Omental fat pad (tissue), 4 donors: ENCODE measurements at places on chromosomes 5 and 9. TPM values are rescaled to one million over a fixed set of nuclear protein-coding genes. Genes with fewer than 3 reads are reported as not detected.

Gene INSL6
- not detected for total RNA-seq

Gene ATOSB
- 19.5 TPM for total RNA-seq

Gene PCDHB3
- total RNA-seq, result 1.8 TPM

Gene OMD
- 122 TPM for total RNA-seq

Gene IFNA13
- not detected for total RNA-seq

Gene LHX3
- total RNA-seq, result not detected

Gene GHR
- total RNA-seq, result 83.2 TPM

Gene FOXD4L3
- total RNA-seq, result not detected

Gene HCN1
- not detected for total RNA-seq

Gene DMAC1
- 8.5 TPM for total RNA-seq

DNA sequence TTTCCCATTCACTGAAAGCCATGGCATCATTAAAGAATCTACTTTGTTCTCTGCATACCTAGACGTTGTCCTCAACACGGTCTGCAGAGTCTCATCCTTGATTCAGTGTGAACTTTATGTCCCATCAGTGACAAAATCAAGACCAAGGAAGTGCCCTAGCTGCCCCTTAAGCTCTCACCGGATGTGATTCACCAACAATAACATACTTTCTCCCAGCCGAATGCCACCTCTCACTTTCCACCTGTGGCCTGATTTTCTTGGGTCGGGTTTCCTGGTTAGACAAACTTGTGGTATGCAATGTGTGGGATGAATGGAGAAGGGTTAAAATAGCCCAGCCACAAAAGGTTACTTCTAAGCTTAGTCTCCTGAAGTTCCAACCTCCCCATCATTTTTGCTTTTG lies 145.3 kb upstream of the PAPPA start:
- no peak for DNase-seq

GRCh38 chr5:155082401-155082800 lies 68.8 kb downstream of the KIF4B start:
- DNase-seq, result no peak

GRCh38 chr5:123879071-123879470 lies 367.1 kb downstream of the CSNK1G3 start:
- no peak for DNase-seq

- no peak for DNase-seq
Observed at GRCh38 chr5:45414620-45415573, 281.3 kb downstream of the HCN1 start.

DNA sequence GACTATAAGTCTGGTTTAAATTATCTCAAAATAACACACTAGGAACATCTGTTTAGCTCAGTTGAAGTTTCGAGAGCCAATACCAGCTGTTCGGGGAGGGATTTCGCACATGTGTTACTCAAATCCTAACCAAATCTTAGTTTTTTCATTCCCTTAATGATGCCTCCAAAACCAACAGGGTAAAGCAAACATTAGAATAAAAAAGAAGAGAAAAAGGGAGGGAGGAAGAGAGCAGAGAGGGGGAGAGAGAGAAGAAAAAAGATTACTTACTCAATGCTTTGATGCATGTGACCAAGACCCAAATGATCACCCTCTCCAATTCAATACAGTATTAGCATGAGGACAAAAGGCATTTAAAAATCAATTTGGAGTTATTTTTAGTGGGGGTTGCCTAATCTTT lies 86.0 kb upstream of the NR5A1 start:
- no peak for DNase-seq

GRCh38 chr9:89810431-89810830 lies 205.6 kb downstream of the GADD45G start:
- DNase-seq, result no peak

GRCh38 chr5:112608975-112609374 lies 128.7 kb upstream of the APC start:
- DNase-seq, result no peak

DNA sequence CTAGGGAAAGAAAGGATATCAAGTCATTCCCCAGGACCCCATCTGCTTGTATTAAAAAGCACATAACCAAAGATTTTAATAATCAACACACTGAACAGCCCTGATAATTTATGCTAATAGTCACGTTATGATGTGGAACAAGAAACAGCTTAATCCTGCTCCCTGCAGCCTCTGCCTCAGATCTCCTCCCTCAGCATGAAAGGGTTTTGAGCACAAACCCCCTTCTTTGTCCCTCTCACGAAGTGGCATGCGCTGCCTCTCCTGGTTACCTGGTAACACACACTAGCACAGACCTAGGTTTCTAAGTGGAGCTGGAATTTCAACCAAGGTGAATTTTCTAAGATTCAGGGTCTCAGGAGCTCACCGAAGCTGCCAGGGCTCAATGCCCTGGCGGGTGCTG lies 5.1 kb downstream of the IGFBPL1 start:
- DNase-seq, result no peak

DNA sequence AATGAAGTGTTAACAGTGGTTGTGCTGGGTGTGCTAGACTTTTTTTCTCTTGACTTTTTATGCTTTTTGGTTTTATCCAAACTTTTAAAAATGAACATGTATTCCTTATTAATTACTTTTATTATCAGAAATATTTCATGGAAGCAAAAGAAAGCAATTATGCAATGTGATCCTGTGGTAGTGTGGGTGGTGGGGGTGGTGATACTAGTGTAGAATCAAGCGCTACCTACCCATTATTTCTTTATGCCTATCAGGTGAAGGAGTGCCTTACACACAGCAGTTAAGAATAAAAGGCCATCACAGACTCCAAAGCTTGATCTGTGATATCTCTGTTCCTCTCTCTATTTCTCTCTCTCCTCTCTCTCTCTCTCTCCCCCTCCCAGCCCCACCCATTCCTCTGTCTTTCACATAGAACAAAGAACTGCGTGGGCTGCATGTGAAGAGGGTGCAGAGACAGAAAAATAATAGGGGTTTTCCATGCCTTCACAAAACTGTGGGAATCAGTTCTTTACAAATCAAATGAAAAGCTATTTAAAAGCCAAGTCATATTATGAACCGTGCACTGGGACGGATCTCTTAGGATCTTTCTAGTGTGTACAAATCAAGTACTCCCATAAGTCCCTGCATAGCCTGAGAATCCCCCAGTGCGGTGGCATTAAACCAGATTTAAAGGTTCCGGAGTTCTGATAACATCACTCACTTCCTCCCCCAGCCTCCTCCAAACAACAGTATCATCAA lies 351.2 kb downstream of the RAB3C start:
- DNase-seq, result no peak

DNA sequence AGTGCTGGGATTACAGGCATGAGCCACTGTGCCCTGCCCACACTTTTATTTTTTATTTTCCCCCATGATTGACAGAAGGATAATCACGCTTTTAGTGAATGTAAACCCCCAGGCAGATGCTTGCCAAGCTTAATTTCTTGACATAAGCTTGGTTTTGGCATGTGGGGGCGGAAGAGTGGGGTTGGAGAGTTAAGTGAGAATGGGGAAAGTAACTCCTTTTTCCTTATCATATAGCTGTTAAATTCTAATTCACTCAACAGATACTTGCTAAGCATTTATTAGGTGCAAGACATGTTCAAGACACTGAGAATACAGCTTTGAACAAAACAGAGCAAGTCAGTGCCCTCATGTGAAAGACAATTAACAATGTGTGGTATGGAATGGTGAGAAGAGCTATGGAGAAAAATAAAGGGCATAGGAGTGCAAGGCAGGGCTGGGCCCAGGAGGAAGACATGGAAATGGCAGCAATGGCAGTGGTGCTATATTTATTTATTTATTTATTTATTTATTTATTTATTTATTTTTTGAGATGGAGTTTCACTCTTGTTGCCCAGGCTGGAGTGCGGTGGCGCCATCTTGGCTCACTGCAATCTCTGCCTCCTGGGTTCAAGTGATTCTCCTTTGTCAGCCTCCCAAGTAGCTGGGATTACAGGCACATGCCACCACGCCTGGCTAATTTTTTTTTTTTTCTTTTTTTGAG lies 2.2 kb downstream of the SLC26A2 start:
- no peak for DNase-seq

DNA sequence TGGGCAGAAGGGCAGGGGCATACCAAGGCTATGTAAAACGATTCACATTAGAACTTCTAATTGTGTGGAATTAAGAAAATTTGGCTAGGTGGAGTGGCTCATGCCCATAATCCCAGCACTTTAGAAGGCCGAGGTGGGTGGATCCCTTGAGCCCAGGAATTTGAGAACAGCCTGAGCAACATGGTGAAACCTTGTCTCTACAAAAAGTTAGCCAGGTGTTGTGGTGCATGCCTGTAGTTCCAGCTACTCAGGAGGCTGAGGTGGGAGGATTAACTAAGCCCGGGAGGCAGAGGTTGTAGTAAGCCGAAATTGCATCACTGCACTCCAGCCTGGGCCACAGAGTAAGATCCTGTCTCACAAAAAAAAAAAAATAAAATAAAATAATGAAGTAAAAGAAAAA lies 65.2 kb downstream of the LIX1 start:
- no peak for DNase-seq

DNA sequence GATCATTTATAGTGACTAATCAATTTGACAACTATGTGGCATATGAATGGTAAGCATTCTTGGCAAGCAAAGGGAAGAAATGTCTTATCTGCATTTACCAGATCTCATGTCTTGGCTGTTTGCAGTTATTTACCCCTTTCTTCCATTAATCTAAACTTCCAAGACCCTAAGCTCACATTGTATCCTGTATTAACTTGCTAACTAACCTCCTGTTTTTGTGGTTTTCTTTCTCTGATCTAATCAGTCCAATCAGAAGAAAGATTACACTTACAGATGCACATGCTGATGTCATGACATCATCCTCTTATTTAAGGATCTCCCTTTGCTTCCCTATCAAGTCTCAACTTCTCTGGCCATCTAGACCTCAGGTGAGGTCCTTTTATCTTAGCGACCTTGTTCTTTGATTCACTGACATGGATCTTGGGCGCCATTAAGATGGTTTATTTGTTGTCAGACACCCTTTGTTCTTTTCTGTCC lies 95.5 kb downstream of the F2RL2 start:
- no peak for DNase-seq

DNA sequence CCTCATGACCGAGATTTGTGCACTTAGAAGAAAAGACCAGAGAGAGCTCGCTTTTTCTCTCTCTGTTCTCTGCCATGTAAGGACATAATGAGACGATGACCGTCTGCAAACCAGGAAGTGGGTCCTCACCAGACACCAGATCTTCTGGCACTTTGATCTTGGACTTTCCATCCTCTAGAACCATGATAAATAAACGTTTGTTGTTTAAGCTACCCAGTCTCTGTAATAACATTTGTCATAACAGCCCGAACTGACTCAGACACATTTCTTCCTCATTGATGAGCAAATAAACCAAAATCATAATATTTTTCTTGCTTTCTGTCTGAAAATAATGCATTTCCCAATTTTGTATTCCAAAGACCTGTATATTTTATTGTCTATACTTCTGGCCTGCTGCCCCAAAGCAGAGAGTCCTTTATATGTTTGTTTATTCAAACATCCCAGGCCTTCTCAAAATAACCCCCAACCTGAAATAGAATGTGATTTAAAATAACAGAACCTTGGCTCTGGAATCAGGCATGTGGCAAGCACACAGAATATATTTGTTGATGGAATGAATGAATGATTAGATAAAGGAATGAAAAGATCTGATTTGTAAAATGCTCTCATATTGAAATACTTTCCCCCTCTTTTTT lies 396.5 kb downstream of the ADGRV1 start:
- DNase-seq, result no peak

DNA sequence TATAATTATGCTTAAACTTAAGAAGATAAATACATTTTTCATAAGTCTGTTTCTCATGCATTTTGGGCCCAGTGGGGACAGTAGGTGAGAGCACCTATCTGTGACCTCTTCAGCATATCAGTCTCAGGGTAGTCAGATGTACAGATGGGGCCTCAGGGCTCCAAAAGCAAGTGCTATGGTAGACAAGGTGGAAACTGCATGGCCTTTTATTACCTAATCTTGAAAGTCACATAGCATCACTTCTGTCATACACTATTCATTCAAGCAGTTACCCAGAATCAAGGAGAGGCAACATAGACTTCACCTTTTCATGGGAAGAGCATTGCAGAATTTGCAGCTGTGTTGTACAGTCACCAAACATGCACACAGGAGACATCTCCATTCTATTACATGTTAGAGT lies 94.8 kb downstream of the SV2C start:
- DNase-seq, result no peak

DNA sequence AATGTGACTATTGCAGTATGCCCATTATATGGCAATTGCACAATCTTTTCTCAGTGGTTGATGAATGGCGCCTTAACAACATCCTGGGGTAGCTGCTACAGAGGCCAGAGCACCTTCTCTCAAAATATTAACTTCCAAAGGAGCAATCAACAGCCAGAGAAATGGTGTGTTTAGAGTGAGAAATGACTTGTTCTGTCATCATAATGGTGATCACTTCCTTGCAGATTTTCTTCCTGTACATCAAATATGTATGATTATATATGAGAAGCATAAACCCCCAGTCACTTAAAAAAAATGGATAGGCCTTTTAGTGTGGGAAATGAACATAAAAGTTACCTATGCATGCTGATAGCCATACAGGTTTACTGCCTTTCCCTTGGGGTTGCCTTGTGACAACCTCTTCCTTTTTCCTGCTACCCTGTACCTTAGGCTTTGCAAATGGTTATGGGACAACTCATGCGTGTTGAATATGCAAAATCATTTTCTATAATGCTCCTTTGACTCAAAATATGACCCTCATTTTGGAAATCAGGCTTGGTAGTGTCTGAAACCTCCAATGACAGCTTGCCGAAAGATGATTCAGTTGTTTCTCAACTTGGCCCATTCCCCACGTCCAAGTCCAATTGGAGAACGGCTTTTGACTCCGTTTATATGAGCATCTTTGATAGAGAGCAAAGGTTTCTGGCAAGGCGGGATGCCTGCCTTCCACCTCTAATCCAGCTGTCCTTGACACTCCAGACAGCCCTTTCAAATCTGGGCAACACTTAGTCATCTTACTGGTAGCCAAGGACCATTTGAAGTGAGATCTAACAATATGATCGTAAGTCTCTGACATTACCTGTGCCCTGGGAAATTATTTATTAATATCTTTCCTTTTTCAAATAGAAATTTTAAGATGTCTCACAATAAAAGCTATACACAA lies 69.3 kb downstream of the SLC1A1 start:
- no peak for DNase-seq

DNA sequence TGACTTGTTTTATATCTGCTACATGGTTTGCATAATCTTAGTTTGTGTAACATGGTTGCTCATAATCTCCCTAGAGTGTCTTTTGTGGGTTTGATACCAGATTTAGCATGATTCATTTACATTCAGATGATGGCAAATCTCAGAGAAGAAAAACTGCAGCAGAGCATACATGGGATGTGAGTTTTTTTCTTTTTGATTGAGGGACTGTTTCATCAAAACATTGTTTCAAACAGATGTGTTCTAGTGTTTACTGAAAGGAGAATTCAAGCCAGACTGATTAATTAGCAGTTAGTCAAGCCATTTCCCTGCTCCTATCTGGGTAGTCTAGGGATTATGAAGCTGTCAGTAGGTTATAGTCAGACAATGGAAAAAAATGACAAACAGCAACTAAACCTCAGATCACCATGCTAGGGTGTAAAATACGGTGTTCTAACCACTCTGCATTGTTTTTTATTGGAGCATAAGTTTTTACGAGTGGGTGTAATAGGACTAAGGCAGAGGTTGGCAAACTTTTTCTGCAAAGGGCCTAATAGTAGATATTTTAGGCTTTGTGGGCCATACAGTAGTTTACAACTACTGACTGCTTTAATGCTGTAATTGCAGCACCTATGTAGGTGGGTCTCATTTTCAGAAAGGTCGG lies 10.5 kb upstream of the GDNF start:
- DNase-seq, result no peak

- no peak for DNase-seq
Observed at GRCh38 chr5:127858116-127858784, 155.1 kb downstream of the CCDC192 start.
